ENCODE measurements at places on chromosomes 2 and 18. TPM values are rescaled to one million over a fixed set of nuclear protein-coding genes. Genes with fewer than 3 reads are reported as not detected.

The CNDP1 gene
- total RNA-seq, result 0.20 TPM

The POTEI gene
- total RNA-seq, result not detected

The LYPD6 gene
- total RNA-seq, result not detected

The PLGLB1 gene
- total RNA-seq, result 4.0 TPM

The CMPK2 gene
- 57.7 TPM for total RNA-seq

The RAX gene
- not detected for total RNA-seq

The PARD3B gene
- total RNA-seq, result 0.83 TPM

The EMILIN2 gene
- total RNA-seq, result 25.3 TPM

The OTOS gene
- not detected for total RNA-seq

The LAMA1 gene
- not detected for total RNA-seq

The C2orf80 gene
- total RNA-seq, result not detected

The CABYR gene
- total RNA-seq, result 1.2 TPM

The DTNB gene
- total RNA-seq, result 28.9 TPM

The HTR2B gene
- not detected for total RNA-seq

The FBXO41 gene
- 16.6 TPM for total RNA-seq

The C18orf54 gene
- 11.7 TPM for total RNA-seq

The LYG2 gene
- total RNA-seq, result not detected

The SULT1C2 gene
- not detected for total RNA-seq

The REG1B gene
- not detected for total RNA-seq
